Cortex of kidney (tissue), 1 donor: ENCODE measurements at places on chromosomes 13 and 19.

DNA sequence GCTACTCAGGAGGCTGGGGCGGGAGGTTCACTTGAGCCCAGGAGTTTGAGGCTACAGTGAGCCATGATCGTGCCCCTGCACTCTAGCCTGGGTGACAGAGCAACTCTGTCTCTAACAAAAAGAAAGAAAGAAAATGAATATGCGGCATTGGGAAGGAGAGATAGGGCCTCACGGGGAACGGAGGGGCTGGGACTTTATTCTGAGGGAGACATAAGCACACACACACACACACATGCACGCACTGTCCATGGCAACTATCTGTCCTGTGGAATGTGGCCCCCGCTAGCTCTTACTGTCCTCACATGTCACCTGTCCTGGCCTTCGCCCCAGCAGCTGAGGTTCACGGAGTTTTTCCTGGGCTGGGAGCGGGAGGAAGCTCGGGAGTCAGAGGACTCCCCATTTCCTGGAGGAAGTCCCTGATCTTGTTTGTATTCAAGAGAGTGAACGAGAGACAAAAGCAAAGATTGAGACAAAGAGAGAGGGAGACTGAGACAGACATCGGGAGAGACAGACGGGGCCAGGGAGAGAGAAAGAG is 654 bp downstream of the STAP2 start:
- no peak for DNase-seq

GRCh38 chr13:29301027-29301426 is 294.5 kb downstream of the SLC7A1 start:
- no peak for DNase-seq

GRCh38 chr13:29587645-29588044 is 7.8 kb downstream of the SLC7A1 start:
- no peak for DNase-seq

GRCh38 chr13:98454389-98454881 is 122.5 kb downstream of the STK24 start:
- no peak for DNase-seq

DNA sequence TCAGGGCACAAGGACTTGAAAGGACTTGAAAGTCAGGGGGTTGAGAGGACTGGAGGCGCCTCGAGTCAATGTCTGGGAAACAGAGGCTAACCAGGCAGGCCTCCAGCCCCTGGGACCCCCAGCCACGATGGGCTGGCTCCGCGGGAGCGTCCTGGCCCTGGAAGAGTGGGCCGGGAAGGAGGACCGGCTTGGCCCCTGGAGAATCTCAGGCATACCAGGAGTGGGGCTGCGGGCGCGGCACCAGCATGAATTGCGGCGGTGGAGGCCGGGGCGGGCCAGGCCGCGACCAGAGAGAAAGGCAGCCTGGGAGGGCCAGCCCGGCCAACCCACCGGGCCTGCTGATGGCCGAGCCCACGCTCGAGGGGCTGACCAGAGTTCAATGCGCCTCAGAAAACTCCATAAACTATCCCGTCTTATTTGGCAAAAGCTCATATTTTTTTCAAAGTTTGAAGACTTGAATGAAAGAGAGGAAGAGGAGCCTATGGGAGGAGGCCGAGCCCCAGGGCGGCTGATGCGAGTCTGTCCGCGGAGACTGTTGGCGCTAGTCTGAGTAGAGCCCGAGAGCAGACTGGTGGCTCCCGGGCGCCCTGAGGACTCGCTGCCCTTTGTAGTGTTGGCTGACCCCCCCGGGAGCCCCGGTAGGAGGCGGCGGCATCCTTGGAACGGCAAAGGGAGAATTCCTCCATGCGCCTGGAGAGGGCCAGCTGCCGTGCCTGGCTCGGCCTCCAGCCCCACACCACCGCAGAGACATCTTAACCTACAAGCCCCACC is 68.0 kb downstream of the MLLT1 start:
- no peak for DNase-seq

- DNase-seq, result no peak
Observed at GRCh38 chr19:3518255-3518654, 12.1 kb downstream of the FZR1 start.

GRCh38 chr19:55902080-55902751 is 29.9 kb downstream of the NLRP13 start:
- no peak for DNase-seq

DNA sequence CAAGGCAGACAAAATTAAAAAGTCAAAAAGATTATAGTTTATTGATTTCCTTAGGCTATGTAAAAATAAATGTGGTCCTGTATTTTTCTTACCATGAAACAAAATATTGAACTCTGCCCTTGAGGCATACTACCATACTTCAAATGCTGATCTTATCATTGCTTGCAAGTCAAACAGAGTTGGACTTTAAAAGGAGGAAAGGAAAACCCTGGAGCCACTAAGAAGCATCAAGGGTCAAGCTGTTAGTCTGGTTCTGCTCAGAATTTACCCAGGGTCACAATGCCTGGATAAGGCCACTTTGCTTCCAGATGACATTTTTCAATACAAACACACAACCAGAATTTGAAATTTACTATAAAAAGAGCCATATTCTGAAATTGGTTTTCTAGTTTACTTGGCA is 2.2 kb upstream of the FREM2 start:
- no peak for DNase-seq

DNA sequence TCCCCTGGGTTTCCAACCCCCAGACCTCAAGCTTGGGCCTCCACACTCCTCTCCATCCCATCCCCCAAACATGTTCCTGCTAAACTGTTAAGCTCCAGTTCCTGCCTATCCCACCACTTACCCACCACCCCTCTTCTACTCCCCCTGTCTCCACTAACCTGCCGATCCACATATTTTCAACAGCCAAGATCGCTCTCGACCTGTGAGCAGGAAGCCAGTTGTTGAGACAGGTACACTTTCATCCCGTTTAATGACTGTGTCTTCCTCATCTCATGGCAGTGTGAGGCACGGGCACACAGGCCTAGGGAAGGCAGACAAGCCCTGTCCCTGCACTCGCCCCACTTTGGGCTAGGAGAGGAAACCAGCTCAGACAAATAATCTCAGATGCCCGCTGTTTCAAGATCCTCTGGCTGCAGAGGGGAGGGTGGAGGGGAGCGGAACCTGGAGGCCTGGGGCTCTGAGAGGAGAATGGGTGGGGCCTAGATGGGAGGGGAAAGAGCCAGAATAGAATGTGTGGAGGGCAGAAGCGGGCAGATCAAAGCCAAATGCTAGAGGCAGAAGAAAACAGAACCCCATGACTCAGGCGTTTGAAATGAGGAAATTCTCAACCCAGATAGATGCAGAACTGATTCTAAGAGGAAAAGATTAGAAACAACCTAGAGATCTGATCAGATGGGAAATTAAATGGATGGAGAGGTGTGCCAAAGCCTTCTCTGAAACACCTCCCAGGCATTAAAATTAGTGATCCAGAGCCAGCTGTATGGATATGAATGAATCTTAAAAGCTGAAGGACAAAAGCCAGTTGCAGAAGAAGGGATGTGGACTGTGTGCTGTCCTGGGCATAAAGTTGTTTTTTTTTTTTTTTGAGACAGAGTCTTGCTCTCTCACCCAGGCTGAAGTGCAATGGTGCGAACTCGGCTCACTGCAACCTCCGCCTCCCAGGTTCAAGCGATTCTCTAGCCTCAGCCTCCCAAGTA is 16.9 kb upstream of the CYP2S1 start:
- DNase-seq, result no peak

DNA sequence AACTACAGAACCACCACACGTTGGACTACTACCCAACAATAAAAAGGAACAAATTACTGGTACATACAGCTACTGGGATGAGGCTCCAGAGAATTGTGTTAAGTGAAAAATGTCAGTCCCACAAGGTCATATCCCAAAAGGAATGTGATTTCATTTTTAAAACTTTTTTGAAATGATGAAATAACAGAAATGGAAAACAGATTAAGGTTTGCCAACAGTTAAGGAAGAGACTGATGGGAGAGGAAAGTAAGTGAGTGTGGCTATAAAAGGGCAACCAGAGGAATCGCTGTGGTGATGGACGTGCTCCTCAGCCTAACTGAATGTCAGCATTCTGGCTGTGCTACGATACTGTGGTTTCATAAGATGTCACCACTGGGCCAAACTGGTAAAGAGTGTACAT is 512.8 kb downstream of the UQCRFS1 start:
- DNase-seq, result no peak

- no peak for DNase-seq
Observed at GRCh38 chr19:18265582-18265981, 8.7 kb downstream of the IQCN start.

DNA sequence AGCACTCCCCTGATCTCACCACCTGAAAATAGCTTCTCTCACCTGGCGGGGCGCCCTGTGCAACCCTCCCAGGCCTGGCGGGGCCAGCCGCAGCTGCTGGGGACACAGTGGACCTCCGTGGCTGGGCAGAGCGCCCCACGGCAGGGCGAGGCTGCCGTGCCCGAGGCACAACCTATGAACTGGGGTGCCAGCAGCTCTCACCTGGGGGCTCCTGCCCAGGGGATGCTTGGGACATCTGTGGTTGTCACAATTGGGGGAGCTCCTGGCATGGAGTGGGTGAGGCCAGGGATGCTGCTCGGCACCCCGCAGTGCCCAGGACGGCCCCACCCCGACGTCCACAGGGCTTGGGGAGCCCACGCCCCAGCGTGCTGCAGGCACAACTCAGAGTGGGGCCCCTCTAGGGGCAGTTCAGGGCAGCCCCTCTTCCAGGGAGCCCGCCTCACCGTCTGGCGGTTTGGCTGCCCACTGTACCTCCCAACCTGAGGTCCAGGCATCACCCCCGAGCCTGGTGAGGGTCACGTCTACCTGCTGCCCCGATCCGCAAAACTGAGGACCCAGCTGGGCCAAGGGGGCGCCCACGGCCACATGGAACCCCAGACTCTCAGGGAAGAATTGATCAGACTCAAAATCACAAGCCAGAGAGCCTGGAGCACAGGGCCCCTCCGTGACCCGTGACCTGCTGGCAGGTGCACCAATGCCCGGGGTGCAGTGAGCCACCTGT is 5.7 kb downstream of the TMEM259 start:
- no peak for DNase-seq

DNA sequence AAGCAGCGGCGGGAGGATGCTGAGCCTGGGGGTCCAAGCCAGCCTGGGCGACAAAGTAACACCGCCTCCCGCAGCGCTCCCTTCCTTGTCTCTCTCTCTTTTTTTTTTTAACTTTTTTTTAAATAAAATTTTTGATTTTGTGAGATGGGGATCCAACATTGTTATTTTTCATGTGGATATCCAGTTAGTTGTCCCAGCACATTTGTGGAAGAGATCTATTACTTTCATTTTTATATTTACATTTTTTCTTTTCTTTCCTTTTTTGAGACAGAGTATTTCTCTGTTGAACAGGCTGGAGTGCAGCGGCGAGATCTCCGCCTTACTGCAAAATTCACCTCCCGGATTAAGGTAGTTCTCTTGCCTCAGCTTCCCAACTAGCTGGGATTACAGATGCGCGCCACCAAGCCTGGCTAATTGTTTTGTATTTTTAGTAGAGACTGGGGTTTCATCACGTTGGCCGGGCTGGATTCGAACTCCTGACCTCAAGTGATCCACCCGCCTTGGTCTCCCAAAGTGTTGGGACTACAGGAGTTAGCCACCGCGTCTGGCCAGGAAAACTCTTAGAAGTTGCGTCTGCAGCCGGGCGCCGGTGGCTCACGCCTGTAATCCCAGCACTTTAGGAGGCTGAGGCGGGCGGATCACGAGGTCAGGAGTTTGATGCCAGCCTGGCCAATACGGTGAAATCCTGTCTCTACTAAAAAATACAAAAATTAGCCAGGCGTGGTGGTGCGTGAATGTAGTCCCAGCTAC is 19.4 kb downstream of the ZNF816 start:
- DNase-seq, result no peak

DNA sequence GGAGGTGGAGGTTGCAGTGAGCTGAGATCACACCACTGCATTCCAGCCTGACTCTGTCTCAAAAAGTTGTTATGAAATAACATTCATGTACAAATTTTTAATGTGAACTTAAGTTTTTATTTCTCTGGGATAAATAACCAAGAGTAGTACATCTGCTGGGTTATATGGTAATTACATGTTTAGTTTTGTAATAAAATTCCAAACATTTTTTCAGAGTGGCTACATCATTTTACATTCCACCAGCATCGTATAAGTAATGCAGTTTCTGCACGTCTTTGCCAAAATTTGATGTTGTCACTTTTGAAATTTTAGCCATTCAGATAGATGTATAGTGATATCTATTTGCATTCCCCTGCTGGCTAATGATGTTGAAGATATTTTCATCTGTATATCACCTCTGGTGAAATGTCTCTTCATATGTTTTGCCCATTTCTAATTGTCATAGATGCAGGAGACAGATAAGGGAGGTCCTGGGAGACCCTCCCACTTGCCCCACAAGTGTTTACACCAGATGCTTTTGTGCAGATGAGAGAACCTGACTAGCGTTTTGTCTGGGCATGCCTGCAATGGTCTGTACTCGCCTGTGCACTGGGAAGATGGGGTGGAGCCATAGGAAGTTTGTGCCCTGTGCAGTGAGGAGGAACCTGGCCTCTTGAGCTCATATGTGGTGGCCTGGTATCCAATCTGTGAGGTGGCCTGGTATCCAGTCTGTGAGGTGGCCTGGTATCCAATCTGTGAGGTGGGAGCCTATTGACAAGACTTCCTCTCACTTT is 12.7 kb upstream of the KBTBD6 start:
- DNase-seq, result no peak

GRCh38 chr19:40671404-40671803 is 19.0 kb downstream of the NUMBL start:
- DNase-seq, result no peak

DNA sequence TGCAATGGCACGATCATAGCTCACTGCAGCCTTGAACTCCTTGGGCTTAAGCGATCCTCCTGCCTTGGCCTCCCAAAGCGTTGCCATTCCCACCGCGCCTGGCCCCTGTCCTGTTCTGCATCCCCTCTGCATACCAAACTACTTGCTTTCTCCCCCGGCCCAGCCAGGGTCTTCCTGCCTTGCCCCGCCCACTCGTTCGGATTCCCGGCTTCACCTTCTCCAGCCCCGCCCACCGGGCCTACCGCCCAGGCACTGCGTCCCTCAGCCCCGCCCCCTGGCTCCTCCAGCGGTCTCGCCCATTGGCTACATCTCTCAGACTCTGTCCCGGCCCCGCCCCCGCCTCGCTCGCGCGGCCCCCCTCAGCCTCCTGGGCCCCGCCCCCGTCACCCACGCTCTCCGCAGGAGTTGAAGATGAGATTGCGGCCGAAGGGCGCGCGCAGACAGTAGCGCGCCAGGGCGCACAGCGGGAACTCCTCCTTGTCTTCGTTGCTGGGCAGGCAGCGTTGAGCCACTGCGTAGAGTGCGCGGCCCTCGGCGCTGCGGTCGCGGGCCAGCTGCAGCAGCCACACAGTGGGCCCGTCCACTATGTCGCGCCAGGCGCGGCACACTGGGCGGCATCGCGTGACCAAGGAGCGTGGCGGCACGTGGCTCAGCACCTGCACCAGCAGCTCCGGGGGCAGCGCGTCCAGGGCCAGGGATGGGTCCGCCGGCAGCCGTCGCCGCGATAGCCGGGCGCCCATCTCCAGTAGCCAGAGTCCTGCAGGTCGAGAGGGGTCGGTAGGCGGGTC is 19.0 kb downstream of the MRPS12 start:
- no peak for DNase-seq
